ENCODE measurements at places on chromosomes 6 and 20. TPM values are rescaled to one million over a fixed set of nuclear protein-coding genes. Genes with fewer than 3 reads are reported as not detected.
A peak's percentile ranks its signal among the peaks of the same experiment; 100 is the strongest.

PPP1R3G gene
- total RNA-seq = 0.24 TPM

SCUBE3 gene
- total RNA-seq = not detected

TAGAP gene
- total RNA-seq = 167 TPM

PPP1R3D gene
- total RNA-seq = 13.7 TPM

SLPI gene
- not detected for total RNA-seq

DNA sequence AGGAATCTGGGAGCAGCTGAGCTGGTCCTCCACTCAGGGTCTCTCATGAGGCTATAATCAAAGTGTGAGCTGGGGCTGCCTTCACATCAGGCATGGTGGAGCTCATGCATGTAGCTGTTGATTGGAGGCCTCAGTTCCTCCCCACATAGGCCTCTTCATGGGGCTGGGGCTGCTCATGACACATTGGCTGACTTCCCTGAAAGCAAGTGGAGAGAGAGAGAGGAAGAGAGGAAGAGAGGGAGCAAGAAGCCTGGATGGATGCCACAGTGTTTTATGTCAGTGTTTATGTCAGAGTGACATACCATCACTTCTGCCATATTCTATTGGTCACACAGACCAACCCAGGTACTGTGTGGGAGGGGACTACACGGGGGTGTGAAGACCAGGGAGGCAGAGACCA is 43.8 kb downstream of the EYA2 start:
- DNase-seq = no peak

DNA sequence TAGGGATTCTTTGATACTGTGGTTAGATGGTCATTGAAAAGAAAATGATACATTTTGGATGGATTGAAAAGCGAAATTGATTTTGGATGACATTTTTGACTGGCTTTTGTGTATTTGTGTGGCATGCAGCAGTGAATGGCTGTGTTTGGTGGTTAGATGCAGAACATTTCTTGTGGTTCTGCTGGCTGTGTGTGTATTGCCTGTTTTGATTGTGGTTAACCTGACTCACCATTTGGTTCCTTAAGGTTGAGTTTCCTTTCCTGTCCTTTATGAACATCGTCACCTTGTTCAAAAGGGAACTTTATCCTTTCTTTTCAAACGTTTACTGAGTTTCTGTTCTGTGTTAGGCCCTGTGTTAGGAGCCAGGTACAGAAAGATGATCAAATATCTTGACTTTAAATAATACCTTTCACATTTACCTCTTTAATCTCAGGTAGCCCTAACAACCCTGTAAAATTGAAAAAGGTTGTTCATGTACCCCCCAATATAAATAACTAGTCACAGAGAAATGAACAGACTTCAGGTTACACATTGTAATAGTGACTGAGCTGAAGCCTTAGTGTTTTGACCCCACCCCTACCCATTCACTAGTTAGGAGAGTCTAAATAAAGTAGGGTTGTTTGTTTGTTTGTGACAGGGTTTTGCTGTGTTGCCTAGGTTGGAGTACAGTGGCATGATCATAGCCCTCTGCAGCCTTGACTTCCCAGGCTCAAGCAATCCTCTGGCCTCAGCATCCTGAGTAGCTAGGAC is 23.8 kb downstream of the ANKS1A start:
- peak; percentile 46 for DNase-seq

DNA sequence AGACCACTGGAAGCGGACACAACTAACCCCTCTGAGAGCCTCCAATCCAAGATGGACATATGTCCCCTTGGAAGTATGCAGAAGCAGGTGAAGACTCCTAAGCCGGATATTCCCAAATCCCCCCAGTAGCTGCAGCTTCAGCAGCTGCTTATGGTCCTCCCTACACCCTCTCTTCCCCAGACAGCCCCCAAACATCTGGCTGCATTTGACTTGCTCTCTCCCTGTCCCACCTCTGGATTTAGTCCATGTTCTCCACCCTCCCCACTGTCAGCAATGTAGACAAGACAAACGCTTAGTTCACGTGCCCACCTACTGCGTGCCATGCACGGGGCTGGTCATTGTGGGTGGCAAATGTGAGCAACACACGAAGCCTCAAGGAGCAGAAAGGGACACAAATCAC is 4.6 kb upstream of the ADAM33 start:
- DNase-seq = no peak
